Stimulated activated CD8-positive, alpha-beta memory T cell treated with anti-CD3 and anti-CD28 coated beads, Interleukin-7, amount 100 ng/mL, for 24 hours (primary cell): ENCODE measurements at places on chromosomes 2 and 18.

- no peak for DNase-seq
Measured at GRCh38 chr18:42165922-42166513, 211.0 kb downstream of the PIK3C3 start.

DNA sequence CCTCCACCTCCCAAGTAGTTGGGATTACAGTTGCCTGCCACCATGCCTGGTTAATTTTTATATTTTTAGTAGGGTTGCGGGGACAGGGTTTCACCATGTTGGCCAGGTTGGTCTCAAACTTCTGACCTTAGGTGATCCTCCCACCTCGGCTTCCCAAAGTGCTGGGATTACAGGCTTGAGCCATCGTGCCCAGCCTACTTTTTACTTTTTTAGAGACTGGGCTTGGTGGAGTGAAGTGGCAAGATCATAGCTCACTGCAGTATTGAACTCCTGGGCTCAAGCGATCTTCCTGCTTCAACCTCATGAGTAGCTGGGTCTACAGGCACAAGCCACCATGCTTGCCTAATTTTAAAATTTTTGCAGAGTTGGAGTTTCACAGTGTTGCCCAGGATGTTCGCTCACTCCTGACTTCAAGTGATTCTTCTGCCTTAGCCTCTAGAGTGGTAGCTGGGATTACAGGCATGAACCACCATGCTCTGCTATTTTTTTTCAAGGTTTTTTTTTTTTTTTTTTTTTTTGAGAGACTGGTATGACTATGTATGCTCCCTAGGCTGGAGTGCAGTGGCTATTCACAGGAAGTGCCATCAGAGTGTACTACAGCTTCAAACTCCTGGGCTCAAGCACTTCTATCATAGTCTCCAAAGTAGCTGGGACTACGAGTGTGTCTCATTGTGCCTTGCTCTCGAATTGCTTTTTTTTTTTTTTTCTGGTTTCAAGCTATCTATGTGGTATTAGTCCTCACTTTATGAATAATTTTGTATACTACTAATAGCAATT lies 11.9 kb downstream of the MSH2 start:
- no peak for DNase-seq

- DNase-seq: no peak
Measured at GRCh38 chr2:45908316-45909170, 257.1 kb downstream of the PRKCE start.

- no peak for DNase-seq
Measured at GRCh38 chr2:8672940-8673339, 8.9 kb upstream of the ID2 start.

GRCh38 chr18:73948497-73948896 lies 199.1 kb downstream of the FBXO15 start:
- DNase-seq: no peak

GRCh38 chr18:6757931-6758330 lies 28.4 kb downstream of the ARHGAP28 start:
- no peak for DNase-seq

DNA sequence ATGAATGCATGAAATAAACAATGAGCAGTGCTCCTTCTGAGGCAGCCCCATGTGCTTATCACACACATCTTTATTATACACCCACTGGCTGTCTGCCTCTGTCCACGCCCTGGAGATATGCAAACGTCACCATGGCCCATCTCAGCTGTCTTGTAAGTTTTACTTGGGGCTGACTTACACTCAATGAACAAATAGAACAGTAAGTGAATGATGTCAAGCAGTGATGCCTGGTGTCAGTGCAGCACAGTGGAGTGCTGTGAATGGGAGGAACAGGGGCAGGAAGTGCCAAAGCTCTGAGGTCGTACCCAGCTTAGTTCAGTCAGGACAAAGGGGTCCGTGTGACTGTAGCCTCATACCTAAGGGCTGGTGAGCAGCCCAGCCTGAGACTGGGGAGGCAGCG lies 659.5 kb upstream of the HS6ST1 start:
- no peak for DNase-seq

- DNase-seq: no peak
Measured at GRCh38 chr2:37973615-37974353, 48.7 kb downstream of the RMDN2 start.

DNA sequence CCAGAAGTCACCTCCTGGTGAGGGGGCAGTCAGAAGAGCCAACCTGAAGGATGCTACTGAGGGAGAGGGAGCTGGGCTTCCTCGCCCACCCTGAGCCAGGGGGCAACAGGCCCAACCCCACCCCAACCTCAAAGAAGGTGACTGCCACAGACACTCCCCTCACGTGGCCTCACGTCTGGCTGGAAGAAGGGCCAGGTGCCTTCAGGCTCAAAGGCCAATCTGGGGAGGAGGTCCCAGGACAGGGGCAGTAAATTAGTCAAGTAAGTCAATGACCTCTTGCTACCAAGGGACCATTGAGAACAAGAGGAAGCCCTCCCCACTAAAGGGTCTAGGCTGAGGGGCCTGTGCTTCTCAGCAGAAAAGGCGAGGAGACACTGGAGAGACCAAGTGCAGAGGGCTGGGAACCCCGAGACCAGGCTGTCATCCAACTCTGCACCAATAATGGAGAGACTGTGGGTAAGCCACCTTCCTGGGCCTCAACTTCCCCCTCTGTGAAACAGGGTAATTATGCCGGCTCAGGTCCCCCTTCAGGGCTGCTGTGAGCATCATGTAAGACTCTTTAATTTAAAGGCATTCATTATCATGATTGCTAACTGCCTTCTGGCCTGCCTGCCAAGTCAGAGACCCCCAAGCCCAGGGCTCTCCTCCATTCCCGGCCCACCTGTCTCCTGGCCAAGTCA lies 20.2 kb upstream of the TNS1 start:
- no peak for DNase-seq

DNA sequence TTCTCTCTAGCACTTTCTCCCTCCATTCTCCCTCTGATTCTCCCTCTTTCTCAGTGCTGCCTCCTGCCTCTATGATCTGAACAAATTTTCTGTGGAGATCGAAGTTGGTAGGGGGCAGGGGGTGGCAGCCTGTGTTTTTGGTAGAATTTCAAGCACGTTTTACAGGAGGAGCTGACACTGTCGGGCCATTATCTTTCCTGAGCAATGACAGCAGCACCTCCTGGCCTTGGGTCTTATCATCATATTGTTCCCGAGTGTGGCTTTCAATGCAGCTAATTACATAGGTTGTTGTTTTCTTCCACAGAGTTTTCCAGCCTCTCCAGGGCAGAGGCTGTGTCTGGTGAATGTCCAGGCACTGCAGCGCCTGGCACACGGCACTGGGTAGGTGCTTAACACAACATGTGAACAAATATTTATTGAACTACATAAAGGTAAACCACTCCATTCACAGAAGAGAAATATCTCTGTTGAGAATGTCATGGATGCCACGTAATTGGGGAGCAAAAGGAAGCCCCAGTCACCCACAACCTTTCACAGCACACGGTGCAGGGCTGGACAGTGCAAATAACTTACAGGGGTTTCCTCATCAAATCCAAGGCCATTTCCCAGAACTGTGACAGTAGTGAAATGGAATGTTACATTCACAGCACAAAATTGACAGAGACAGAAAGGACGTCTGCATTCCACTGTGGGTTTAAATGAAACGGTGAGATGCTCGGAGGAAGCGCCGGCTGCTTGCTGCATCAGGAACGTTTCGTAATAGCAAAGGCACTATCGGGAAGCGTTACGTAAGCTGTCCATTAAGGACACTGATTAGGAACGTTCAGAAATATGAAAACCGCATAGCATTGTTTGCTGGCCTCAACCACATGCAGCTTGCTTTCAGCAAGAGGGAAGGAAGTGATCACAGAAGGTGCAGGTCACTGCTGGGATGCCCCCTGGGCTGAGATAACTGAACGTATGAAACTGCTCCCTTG lies 6.5 kb upstream of the KCNG2 start:
- DNase-seq: no peak

GRCh38 chr2:54456612-54457322 lies 640 bp downstream of the SPTBN1 start:
- no peak for DNase-seq

DNA sequence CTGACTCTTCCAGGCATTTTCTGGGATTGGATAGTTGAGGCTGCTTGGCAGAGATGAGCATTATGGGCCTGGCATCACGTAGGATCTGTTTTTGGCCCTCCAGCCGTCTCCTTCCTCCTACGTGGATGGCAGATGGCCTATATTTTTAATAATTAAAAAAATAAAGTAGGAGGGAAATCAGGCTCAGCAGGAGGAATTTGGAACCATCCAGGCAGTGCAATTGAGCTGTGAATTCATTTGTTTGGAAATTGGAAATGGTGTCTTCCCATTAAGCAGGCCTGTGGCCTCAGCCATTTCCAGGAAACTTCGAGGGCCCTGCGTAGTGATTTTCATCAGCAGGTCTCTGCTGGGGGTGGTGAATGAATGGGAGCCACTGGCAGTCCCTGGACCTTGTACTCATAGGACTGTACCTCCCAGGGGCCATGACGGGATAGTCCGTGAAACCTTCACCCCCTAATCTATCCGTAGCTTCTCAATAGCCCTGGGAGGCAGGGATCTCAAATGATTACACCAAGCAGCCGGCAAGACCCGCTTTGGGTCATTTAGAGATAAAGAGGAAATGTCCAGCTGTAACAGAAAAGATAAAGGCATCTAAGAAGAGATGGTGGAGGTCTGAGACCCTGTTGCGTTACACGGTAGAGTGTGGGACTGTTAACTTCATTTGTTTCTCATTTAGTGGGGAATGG lies 73.1 kb upstream of the TNP1 start:
- no peak for DNase-seq

DNA sequence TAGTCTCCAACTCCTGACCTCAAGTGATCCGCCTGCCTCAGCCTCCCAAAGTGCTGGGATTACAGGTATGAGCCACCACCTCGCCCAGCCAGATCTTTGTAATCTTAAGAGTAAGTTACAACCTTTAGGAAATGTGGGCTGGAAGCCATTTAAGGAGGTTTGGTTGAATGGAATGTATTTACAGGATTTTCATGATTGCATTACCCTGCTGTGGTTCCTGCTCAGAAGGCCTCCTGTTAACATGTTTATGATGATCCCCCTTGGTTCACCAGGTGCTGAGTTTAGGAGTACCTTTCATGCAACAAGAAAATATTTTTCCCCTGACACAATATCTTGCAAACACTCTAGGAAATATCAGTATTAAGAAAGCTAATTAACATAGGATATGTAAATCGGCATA lies 187.4 kb upstream of the SH3BP4 start:
- no peak for DNase-seq

GRCh38 chr18:54086046-54086802 lies 138.2 kb downstream of the MBD2 start:
- no peak for DNase-seq

GRCh38 chr2:112029164-112029563 lies 25.9 kb upstream of the TMEM87B start:
- no peak for DNase-seq

GRCh38 chr18:75029481-75029880 lies 179.5 kb downstream of the PTGR3 start:
- no peak for DNase-seq

DNA sequence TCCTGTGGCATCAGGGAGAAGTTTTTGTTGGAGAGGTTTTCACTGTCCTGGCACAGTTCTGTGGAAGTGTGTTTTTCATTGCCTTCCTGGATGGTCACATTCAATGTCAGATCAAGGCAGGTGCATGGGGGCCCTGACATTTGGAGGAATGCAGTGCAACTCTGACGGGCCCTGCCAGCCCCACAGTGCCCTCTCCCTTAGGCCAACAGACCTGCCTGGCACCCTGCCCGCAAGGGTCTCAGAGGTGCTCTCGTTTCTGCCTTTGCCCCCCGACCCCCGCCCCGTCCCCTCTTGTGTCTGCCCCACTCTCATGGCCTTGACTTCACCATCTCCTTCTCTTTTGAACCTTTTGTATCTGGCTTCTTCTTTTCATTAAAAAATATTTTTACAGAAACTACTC lies 257.2 kb upstream of the HDAC4 start:
- DNase-seq: no peak

DNA sequence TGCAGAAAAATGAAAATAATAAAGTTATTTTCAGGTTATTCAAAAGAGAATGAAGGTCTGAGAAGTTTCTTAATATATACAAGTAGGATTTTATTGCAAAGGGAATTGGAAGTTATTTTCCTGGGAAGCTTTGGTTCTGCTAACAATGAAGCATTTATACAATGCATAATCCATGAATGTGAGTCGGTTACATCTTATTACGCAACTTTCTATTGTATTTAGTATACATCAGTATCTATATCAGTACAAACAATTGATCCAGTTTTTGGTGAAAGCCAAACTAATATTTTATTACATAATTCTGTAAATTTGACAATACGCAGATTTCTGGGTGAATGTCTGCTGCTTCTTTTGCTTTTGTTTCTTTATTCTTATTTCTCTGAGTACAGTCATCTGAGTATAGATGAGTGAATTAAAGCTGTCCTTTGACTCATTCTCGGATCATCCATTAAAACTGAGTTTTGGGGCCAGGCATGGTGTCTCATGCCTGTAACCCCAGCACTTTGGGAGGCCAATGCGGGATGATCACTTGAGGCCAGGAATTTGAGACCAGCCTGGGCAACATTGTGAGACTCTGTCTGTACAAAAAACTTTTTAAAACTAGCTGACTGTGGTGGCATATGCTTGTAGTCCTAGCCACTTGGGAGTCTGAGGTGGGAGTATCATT lies 108.5 kb downstream of the SOCS6 start:
- no peak for DNase-seq

- no peak for DNase-seq
Measured at GRCh38 chr18:74499633-74500032, 3.5 kb downstream of the CNDP2 start.

DNA sequence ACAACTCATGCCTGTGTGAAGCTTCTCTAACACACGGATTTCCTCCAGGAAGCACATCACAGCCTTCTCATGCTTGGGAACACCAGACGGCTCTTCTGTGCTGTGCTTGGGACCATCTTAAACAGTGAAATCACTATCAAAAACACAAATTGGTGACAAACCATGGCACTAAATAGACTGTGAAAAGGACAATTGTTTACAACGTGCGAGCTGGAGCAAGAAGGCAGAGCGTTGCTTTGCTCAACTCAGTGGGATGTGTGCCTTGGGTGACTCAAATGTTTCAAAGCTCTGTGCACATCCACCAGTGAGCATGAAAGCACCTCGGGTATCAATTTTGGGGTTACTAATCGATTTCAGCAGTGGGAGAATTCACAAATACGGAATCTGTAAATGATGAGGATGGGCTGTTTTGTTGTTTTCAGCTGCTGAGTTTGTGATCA lies 182.4 kb upstream of the ARL4C start:
- DNase-seq: no peak

- DNase-seq: no peak
Measured at GRCh38 chr2:26786207-26787028, 562 bp downstream of the CENPA start.

DNA sequence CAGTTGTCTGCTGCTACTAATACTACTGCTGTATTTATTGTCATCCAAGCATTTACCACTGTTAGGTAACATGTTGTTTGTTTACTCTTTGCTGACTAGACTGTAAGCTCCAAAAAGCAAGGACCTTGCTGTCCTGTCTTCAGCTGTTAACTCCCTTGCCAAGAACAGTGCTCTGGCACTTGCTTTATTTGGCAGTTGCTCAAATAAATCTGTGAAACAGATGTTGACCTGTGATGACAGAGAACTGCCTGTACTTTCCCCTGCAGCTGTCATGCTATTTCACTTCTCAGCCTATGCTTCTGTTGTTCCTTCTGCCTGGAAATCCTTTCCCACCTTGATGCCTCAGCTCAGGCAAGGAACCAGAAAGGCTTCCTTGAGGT lies 181.2 kb downstream of the ATAD2B start:
- no peak for DNase-seq

- DNase-seq: no peak
Measured at GRCh38 chr2:43081131-43081765, 145.2 kb downstream of the ZFP36L2 start.
